Activated gamma-delta T cell treated with anti-CD3 and anti-CD28 coated beads, Interleukin-2, amount 50 U/mL, for 16 hours (primary cell): ENCODE measurements at places on chromosomes 4 and X.

- DNase-seq = no peak
Measured at GRCh38 chr4:6175426-6175825, 24.9 kb downstream of the JAKMIP1 start.

- no peak for DNase-seq
Measured at GRCh38 chr4:26719954-26720552, 136.2 kb downstream of the TBC1D19 start.

- DNase-seq = no peak
Measured at GRCh38 chr4:80266902-80267380, 477 bp downstream of the FGF5 start.

DNA sequence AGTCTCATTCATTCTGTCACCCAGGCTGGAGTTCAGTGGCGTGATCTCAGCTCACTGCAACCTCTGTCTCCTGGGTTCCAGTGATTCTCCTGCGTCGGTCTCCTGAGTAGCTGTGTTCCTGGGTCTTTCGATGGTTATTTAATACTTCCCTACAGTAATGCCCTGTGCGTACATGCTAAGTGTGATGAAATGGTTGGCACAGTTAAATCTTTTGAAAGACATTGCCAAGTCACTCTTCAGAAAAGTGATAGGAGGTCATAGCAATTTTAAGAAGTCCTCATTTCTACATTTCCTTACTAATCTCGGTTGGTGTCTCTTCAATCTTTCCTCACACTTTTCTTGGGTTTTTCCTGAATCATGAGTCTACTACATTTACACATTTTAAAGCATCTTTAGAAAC is 14.4 kb downstream of the HTT-AS start:
- no peak for DNase-seq

DNA sequence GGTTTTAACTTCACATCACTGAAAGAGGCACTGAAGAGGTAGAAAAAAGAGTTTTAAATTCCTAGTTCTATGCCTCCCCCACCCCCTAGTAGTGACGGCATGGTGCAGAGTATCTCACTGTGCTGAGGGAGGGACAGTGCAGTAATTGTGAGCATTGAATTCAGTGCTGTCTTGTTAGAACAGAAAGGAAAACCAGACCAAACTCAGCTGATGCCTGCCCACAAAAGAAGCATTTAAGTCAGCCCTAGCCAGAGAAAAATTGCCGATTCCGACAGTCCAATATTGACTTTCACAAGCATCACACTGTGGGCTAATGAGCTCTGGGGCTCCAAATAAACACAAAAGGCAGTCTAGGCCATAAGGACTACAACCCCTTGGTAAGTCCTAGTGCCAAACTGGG is 417.7 kb downstream of the AR start:
- no peak for DNase-seq

DNA sequence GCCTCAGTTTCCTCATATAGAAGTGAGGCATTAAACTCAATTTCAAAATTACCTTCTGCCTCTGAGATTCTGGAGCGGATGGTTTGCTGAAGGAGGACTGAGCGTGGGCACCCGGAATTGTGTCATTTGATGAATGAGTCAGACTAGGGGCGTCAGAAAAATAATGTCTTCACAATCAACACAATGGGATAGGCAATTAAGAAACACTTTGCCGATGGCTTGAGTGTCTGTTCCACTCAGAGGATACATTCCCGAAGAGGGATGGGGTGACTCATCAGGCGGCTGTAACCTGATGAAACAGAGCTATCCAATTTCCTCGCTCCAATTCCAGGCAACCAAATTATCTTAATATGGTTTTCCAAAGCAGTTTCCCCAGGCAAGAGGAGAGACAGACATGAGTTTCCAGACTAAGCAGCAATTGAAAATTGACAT is 1.2 kb upstream of the CHRNA9 start:
- no peak for DNase-seq

GRCh38 chr4:82123934-82124333 is 249.9 kb downstream of the HNRNPD start:
- DNase-seq = no peak
